ENCODE measurements at places on chromosomes 13 and 19.

DNA sequence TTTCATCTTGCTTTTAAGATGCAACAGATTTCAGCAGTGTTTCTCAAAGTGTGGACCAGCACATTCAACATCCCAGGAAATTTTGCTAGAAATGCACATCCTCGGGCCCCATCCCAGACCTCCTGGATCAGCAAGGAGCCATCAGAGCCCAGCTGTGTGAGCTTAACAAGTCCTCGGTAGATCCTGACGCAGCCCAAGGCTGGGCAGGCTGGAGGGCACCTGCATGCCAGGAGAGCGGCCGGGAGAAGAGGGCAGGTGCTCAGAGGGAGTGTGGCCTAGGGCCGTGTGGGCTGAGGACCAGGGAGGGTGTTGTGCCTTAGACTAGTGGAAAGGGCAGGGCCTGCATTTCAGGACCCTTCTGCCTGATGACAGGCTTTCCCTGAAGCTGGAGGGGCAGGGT is 2.2 kb upstream of the MCF2L start:
- no peak for DNase-seq

GRCh38 chr13:25375727-25376358 is 4.1 kb downstream of the ATP8A2 start:
- DNase-seq = no peak

DNA sequence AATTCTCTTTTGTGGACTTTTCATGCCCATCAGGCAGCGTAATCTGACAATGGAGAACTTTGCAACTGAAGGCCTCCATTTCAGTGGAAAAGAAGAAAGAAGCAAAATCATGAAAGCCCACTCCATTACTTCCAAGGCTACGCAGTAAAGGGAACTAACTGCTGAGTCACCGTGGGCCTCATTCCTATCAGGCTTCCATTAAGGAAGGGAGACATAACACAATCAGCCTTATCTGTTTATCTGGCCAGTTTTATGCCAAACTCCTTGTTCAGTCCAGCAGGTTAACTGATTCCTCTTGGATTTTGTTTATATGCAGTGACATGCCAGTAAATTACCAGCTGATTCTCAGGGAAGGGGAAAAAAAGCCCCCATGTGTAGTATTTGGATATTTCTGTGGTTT is 56.8 kb upstream of the KATNAL1 start:
- no peak for DNase-seq

DNA sequence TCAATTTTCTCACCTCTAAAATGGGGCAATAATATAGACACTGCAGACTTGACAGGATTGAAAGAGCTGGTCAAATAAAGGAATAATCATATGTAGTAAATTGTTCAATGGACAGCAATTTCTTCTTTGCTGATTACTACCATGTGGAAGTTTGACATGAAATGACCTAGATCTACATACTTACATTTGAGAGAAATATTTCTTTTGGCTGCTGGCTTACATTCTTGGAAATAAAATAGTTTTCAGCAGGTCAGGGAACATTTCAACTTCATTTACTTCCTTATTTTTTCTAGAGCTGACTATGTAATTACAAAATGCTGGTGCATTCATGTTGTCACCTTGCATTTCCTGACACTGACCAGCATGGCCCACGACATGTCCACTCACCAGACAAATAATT is 294.6 kb upstream of the MIR17HG start:
- no peak for DNase-seq

DNA sequence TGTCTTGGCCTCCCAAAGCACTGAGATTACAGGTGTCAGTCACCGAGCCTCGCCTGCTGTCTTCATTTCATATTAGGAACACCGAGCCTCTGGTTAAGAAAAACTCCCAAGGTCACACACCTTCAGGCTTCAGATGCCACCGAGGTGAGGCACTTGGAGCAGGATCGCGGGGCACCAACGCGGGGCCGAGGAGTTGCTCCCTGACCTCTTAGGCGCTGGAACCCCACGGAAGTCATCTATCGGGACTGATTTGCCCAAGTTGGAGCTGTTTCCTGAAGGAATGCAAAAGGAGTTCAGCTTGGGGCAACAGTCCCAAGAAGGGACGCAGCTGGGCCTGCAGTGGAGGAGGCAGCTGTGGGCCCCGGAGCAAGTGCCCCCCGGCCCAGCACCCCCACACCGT is 50.3 kb upstream of the XPO4 start:
- DNase-seq = no peak

- DNase-seq = peak; percentile 65
Observed at GRCh38 chr13:26660185-26660584, 100.4 kb downstream of the GPR12 start.

DNA sequence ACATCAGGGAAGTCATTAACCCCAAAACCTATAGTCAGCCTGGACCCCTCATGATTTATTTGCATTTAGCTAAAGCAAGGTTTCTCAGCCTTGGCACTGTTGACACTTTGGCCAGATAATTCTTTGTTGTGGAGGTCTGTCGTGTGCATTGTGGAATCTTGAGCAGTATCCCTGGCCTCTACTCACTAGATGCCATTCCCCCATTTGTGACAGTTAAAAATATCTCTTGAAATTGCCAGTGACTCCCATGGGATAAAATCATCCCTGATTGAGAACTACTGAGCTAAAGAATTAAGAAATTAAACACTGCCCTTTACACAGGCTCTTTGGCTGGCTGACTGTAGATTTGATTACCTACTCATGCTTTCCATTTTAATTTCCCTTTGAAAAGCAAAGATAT is 102.7 kb downstream of the LMO7 start:
- DNase-seq = no peak

DNA sequence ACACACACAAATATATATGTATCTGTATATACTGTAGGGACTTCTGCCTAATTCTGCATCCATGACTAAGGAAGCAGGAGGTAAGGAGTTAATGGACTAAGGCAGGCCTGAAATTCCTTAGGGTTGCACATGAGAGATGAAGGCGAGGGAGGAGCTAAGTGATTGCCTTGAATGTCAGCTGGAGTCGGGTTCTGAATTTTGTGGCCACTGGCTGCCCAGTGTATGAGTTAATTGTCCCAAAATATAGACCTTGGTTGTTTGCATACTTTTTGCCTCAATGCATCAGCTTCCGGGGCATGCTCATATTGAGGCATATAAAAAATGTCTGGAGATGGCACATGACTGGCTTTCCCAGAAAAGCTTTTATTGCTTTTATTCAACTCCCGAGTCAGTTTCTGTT is 245.5 kb downstream of the TDRD3 start:
- no peak for DNase-seq

GRCh38 chr13:44759384-44760360 is 183.5 kb upstream of the TSC22D1 start:
- DNase-seq = no peak

DNA sequence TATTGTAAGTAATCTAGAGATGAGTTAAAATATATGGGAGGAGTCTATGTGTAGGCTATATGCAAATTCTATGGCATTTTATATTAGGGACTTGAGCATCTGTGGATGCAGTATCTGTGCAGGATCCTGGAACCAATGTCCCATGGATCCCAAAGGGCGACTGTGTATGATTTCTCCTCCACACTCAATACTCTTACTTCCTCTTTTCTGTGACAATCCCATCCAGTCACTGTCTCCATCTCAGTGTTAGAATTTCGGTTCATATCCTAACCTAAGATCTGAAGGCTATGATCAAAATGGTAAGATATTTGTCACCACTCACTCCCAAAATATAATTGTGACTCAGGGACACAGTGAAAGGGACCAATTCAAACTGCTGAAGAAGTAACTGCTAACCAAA is 15.1 kb upstream of the ZNF599 start:
- DNase-seq = no peak

- no peak for DNase-seq
Observed at GRCh38 chr13:71964491-71965100, 97.6 kb upstream of the DACH1 start.

DNA sequence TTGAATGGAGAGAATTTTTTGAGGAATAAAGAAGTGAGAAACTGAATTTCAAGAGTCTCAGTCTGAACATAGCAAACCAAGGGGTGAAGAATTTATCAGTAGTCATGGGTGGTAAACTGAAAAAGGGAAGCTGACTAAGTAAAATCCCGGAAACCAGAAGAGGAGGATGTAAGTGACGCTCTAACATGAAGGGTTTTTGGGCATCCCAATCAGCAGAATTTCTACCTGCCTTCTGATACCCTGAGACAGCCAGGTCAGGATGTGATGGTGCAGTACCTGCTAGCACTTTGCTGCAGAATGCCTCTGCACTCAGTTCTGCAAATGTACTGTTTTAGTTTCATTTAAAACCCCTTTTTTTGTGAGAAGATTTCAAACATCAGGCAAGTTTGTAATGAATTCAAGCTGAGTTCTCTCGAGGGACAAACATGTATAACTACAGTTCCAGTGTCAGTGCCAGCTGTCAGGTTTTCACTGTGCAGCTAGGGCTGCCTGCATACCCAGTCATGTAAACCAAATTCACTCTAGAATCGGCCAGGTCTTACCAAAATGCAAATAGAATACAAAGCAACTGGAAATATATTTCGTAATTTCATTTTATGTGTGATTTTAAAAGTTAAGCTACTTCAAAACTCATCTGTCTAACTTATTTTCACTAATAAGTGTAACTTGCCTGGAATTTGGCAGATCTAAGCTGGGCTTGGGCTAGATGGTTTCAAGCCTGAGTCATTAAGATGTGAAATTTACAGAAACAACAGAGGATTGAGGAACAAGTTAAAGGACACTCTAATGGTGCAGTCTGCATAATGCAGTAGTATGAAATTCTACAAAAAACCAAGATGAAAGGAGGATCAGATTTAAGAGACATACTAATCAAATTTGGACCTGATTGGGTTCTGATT is 13.8 kb downstream of the METTL21C start:
- no peak for DNase-seq
